CD4-positive, alpha-beta T cell treated with Interleukin-10 for 1 hour (primary cell): ENCODE measurements at places on chromosomes 5 and 9.
A peak's percentile ranks its signal among the peaks of the same experiment; 100 is the strongest.

DNA sequence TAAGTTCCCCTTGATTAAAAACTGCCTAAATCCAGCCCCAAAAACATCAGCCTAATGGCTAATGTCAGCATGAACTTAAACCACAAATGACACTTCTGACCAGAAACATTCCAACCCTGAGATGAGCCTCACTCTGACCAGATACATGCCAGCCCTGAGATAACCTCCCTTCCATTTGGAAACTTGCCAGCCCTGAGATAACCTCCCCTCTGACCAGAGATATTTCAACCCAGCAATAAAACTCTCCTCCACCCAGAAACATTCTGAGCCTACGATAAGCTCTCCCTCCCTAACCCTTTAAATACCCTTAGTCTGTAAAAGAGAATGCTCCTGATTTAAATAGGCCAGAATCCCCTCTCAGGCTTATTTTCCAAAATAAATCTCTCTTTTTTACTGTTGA, 1035.7 kb upstream of the NUDT12 start:
- no peak for DNase-seq

GRCh38 chr9:136117291-136117915, 1.3 kb downstream of the TMEM250 start:
- no peak for DNase-seq

- DNase-seq, result no peak
Measured at GRCh38 chr5:154993461-154993860, 20.1 kb upstream of the KIF4B start.

GRCh38 chr5:102218159-102218558, 77.9 kb downstream of the SLCO4C1 start:
- no peak for DNase-seq

GRCh38 chr5:142096382-142096781, 12.2 kb upstream of the NDFIP1 start:
- DNase-seq, result no peak

GRCh38 chr9:34249274-34249673, 70.4 kb downstream of the UBAP1 start:
- no peak for DNase-seq

DNA sequence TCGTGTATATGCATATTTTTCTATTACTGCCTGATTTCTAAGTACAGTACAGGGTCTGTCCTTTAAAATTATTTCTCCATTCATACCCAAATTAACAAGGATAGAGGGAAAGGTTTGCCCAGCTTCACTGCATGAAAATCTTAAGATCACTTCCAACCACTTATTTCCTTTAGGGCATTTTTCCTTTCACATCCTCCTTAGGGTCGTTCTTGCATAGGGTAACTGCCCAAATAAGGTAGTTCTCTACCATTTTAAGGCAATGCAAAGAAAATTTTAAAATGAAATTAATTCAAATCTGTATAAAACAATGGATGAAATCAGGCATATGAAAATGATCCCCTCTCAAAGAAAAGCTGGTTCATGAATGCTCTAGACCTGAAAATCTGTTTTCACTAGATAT, 4.1 kb upstream of the CDC20B start:
- DNase-seq, result no peak

DNA sequence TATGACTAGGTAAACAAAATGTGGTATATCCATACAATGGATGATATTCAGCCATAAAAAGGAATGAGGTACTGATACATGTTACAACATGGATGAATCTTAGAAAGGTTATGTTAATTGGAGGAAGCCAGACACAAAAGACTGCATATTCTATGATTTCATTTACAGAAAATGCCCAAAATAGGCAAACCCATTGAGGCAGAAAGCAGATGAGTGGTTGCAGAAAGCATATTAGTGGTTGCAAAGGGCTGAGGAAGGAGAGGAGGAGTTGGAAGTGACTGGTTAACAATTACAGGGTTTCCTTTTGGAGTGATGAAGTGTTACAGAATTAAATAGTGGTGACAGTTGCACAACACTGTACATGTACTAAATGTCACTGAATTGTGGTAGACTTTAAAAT, 17.7 kb downstream of the PLGRKT start:
- DNase-seq, result no peak

DNA sequence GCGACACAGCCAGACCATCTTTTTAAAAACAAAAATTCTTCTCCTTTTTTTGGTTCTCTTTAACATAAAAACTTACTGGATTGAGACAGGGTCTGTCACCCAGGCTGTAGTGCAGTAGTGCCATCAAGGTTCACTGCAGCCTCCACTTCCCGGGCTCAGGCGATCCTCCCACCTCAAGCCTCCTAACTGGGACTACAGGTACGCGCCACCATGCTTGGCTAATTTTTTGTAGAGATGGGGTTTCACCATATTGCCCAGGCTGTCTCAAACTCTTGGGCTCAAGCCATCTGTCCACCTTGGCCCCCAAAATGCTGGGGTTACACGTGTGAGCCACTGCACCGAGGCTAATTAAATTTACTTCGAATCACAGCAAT, 13.8 kb downstream of the HNRNPK start:
- DNase-seq, result no peak

DNA sequence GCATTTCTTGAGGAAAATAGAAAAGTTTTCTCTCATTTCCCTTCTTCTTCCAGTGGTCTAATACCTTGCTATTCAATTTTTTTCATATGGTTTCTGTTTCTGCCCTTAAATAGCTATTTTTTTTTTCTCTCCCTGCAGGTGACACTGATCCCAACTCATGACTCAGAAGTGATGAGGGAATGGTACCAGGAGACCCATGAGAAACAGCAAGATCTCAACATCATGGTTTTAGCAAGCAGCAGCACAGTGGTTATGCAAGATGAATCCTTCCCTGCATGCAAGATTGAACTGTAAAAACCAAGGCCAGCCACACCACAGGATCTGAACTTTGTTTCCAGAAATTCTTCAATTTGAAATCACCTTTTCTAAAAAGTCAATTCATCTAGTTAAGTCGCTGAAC, 97.7 kb downstream of the MAP1B start:
- no peak for DNase-seq

DNA sequence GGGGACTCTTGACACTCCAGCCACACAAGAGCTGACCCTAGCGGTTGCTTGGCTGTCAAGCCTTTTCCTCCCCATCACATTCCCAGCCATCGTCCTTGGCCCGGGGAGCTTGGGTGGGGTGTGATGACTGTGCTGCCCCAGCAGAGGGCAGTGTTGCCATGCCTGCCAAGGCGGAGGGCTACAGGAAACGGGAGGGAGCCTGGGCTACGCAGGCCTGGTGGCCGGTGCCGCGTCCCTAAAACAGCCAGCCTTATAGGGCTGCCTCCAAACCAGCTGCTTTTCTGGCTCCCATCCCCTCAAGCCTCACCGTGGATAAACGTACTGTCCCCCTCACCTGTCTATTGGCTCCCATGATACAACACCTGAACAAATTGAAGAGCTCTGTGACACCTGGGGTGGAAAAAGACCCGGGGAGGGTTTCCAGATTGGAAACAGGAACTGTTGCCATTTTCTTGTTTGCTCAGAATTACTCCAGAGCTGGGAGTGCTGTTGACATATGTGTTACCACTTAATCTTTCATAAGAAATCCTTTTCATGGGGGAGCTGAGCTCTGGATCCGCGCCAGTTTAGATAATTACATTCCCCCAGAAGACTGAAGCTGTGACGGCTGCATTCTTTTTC, 72.8 kb upstream of the ASTN2 start:
- peak; percentile 14 for DNase-seq

DNA sequence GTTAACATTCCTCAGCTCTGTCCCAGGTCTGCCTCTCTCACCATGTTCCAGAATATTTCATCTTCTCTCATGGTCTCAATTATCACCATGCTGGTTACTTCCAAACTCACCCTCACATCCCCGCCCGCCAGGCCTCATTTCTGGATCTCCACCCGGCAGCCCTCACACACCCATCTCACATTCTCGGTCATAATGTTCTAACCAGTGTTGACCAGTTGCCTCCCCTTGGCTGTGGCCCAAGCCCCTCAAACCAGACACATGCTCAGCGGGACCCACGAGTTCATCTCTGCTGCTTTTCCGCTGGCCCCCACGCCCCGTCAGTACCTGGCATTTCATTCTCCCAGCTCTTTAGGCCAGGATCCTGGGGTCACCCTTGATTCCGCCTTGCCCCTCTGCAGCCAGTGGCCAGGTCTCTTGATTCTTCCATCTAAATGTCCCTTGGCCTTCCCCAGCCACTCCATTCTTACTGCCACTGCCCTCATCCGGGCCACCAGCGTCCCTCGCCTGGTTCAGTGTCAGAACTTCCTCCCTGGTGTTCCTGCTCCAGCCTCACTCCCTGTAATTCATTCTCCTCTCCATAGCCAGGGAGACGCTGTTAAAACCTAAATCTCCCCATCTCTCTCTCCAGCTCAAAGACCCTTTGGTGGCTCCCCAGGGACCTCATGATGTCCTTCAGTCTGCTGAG, 141.7 kb downstream of the MVB12B start:
- no peak for DNase-seq

DNA sequence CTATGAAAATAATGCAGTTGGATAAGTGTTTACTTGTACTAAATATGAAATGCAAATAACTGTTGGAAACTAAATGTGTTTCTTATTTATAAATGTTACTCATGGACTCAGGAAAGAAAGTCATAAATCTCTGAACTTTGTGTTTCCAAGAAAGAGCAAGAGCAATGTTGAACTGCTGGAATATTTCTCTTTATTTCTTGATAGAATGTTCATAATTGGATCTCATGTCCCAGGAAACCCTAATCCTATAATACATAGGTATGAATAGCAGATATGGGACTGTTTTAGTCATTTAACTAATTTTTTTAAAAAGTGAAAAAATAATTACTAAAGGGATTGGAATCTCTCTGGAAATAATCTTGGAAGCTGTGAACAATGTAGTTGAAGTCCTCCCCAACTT, 245.0 kb upstream of the ACTBL2 start:
- DNase-seq, result no peak

DNA sequence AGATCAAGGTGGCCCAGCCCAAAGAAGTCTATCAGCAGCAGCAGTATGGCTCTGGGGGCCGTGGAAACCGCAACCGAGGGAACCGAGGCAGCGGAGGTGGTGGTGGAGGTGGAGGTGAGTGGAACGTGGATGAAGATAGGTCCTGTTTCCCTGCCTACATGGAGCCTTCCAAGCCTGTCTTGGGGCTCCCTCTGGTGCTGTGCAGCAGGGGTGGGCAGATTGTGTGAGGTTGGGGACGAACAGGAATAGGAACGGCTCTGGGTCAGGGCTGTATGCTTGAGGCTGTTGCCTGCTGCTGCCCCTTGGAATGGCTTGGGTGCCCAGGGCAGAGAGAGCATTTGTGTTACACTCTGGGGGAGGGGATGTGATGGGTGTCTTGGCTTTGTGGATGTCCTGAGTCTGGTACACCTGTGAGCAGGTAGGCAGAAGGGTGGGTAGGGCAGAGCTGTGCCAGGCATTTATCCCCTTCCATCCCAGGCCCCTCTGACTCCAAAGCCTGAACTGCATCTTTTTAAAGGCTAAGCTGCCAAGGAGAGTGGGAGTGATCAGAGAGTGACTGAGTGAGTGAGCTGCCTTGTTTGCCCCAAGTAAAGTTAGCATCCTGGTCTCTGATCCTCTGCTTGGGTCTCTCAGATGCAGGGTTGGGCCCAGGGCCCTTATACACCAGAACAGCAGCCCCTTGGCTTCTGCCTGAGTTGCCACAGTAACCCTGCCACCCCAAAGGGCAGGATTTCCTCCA, 5.2 kb downstream of the HNRNPAB start:
- DNase-seq, result no peak

- DNase-seq, result no peak
Measured at GRCh38 chr5:124193371-124193789, 553.1 kb downstream of the ZNF608 start.

- DNase-seq, result no peak
Measured at GRCh38 chr5:131430794-131431193, 166.9 kb downstream of the CDC42SE2 start.

DNA sequence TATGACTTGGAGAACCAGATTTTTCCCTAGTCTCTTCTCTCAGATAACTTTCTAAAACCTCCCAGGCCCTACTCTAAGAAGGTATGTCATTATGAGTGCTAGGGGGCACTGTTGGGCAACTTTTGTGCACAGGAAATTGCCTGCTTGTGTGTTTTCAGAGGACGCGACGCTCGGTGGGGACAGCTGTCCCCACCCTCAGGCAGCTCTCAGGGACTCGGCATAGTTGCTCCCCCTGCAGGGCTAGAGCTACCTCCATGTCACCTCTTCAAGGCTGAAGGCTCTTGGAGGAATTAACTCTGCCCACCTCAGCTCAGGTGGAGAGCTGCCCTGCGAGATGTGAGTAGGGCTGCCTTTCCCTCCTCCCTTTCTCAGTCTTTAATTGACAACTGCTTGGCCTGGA, 10.2 kb upstream of the TIFAB start:
- peak; percentile 51 for DNase-seq

DNA sequence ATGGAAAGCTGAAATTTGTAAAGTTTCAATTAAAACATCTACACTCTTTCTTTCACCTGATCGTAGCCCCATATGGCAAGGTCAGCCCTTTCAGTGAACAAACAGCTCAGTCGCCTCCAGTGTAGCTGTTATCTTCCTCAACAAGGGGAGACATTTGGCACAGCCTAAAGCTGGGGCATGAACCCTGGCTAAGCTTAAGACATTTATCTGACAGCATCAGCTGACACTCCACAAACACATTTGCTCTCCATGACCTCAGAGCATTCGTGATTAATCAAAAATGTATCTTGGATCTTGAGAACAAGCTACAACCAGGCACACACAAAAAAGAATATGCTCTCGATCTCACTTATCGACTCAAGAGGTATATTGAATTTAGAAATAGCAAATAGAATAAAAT, 67.3 kb downstream of the POU5F2 start:
- no peak for DNase-seq

- DNase-seq, result peak; percentile 13
Measured at GRCh38 chr9:86200599-86201162, 58.8 kb downstream of the C9orf153 start.
